ENCODE measurements at places on chromosomes 3 and 15. TPM values are rescaled to one million over a fixed set of nuclear protein-coding genes. Genes with fewer than 3 reads are reported as not detected.

Gene SERPINI1
- 14.6 TPM for total RNA-seq

Gene GOLGA8S
- total RNA-seq: not detected

Gene THOC7
- total RNA-seq: 109 TPM

Gene SST
- total RNA-seq: not detected

Gene PRSS50
- not detected for total RNA-seq

Gene LMCD1
- total RNA-seq: 28.0 TPM

Gene THAP10
- 0.80 TPM for total RNA-seq

Gene GOLGA6B
- not detected for total RNA-seq

Gene DUSP7
- 12.6 TPM for total RNA-seq

Gene CSPG5
- 3.8 TPM for total RNA-seq

Gene RAB6B
- total RNA-seq: 4.0 TPM

Gene KLF13
- total RNA-seq: 16.8 TPM

Gene SPATA16
- not detected for total RNA-seq

Gene GOLGA8R
- 0.08 TPM for total RNA-seq

Gene GASK1A
- total RNA-seq: 0.11 TPM
